ENCODE measurements at places on chromosomes 2 and 18.

DNA sequence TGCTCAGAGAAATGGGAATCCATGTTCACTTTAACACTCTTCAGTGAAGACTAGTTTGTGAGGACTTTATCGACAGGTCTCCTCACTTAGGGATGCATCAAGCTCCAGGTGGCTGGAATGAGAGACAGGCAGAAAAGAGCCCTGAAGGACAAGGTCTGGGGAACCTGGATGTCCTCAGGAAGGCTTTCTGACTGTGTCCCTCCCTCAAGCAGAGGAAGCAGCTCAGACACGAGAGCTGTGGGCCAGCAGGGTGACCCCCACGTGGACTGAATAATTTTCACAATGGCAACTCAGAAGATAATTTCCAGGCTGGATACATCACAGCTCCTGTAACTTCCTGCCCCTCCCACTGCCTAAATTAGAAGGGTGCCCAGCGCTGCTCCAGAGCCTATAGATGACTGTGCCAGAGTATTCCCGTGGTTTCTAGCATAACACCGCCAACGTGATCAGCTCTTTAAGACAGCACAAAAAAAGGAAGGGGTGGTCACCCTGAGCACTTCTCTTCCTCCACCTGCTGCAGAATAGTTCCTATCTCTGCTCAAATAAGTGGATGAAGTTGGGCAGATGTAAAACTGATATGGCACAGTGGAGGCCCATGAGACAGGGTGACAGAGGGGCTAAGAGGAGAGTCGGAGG is 25.7 kb upstream of the NCK2 start:
- DNase-seq, result no peak

DNA sequence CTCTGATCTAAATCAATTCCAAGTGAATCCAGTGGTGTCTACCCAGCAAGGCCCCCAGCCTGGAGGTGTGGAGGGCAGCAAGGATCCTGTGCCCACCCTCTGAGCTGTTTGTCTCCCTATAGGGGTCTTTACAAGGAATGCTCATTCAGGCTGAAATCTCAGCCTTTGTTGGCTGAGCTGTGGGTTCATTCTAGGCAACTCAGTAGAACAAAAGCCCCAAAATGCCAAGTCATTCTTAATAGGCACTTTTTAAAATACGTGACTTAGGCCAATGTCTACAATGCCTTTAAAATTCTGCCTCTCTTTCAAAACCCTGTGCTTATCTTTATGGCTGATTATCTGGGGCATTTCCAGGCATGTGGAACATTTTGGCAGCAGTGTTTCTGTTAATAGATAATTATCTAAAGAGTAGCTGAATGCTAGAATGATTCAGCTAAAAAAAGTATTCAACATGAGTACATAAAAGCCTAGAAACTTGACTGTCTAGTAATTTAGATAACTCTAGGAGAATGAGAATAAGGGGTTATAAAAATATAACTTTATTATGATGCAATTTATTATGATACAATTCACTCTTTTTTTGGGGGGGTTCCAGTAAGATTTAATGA is 7.4 kb downstream of the UGT1A6 start:
- DNase-seq, result no peak

DNA sequence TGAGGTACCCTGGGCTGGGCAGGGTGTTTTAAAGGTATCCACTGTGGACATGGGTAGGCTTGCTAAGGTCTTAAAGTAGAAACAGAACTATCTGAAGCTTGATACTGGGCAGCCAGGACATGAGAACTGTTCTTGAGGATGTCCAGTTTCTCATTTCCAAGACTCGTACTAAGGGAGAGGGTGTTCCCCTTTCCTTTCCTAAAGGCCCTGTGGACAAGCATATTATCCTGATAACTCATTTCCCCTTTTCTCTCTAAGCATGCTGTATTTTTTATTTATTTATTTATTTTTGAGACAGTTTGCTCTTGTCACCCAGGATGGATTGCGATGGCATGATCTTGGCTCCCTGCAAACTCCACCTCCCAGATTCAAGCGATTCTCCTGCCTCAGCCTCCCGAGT is 273.6 kb downstream of the PRKCE start:
- DNase-seq, result no peak

GRCh38 chr2:85854166-85854509 is 34.7 kb downstream of the ST3GAL5 start:
- DNase-seq, result no peak

GRCh38 chr2:233312874-233313273 is 5.3 kb downstream of the SAG start:
- DNase-seq, result no peak

- DNase-seq, result peak; percentile 50
Observed at GRCh38 chr2:206800506-206801417, 35.4 kb downstream of the FASTKD2 start.

GRCh38 chr18:6207116-6207515 is 207.6 kb downstream of the L3MBTL4 start:
- no peak for DNase-seq

DNA sequence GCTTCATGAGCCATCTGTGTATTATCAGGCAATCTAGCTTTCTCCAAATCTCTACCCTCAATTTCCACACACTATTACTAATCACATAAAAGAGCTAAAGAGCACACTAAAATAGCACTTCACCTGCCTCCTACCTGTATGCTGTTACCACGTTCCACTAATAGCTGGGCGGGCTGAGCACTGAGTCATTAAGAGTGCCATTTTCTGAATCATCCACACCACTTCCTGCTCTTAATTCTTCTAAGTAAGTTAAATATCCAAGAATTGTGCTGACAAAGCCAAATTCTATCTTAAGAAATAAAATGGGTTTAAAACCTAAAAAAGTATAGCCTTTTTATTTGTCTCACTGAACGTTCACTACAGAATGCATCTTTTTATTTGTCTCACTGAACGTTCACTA is 35.7 kb downstream of the NOL10 start:
- peak; percentile 65 for DNase-seq

DNA sequence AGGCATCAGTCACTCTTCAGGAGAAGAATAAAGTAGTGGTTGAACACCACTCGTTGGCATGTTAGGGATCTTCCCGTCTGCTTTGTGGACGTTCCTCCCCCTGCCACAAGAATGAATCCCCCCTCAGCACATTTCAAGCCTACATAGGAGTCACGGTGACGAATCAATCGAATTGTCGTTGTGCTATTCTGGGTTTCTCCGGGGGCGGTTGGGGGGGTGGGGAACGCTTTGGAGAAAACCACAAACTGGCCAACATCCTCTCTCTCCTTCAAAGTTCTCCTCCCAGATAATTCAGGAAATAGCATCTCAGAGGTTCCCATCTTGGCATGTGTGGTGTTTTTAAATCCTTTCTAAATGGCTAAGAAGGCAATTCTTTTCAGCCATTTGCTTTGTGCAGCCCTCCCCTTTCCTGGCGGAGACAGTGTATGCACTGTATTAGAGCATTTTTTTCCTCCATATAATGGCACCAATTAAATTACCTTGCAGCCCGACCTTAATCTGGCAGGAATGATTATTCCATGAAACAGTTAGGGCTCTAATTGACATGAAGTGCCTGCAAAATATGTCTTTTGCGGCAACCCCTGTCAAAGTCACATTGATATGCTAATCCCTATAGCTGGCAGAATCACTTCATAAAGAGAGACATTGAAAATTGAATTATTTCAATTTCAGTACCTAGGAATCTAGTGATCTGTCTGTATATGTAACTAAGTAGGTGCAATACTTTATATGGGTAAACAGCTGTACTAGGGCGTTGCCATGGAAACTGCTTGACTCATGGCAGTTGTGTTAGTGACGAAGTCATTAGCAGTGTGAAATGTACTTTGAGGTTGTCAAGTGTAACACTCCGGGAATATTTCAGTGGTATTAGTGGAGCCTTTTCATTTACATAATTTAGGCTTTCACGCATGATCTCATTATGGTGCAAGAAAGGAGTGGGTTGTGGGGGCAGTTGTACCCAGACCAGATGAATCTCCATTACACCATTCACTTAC is 323.4 kb upstream of the SLC14A2 start:
- DNase-seq, result no peak

DNA sequence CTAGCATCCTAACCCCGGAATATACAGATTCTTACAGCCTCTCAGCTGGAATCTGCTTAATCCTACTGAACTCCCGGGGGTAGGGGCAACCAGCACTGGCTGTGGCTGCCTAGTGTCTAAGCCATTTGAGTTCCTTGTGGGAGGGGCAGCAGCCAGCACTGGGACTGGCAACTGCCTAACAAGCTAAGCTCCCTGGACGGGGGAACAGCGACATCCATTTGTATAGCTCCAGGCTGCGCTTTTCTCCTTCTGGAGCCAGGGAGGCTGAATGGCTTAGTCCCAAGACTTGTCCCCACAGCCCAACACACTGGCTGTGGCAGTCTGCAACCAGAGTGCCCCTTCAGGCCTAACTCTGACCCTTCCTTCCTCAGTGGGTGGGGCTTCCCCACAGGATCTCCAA is 787.2 kb downstream of the METTL4 start:
- DNase-seq, result no peak
